ENCODE measurements at places on chromosomes 7 and 10.

- DNase-seq, result no peak
Observed at GRCh38 chr10:129273860-129274259, 193.2 kb upstream of the MGMT start.

- DNase-seq, result no peak
Observed at GRCh38 chr10:103232772-103233488, 12.8 kb upstream of the RPEL1 start.

- DNase-seq, result no peak
Observed at GRCh38 chr10:11149807-11150141, 132.1 kb downstream of the CELF2 start.

DNA sequence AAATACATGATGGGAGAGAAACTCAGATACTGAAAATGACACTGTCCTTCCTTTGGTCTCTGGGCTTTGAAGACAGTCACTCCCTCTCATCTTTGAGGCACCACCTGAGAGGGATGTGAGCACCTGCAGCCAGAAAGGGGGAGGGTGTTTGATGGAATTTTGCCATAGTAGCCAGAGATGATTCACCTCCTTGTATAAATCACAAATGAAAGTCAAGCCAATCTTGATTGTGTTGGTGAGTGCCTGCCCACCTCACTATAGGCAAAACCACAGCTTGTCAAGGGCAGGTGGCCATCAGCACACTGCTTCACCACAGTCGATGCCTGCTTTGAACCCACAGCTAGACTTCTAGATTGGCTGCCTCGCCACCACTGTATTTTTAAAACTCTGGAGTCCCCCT, 48.2 kb downstream of the PON1 start:
- no peak for DNase-seq

DNA sequence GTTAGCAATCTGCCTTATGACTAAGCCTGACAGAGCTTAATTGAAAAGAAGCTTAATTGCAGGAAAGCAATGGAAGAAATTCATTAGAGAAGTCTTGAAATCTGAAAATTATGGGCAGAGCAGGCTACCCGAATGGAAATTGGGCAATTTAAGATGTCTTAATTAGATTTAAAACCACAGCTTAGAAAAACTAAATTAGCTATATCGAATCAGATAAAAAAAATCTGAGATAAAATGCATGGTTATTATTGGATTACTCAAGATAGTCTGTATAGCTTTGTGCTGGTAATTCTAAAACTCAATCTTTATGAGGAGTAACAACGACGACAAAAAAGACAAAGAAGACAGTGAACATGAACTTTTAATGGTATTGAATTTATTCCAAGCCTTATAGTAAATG, 248.1 kb upstream of the LRRN3 start:
- DNase-seq, result no peak

- no peak for DNase-seq
Observed at GRCh38 chr10:24201503-24202180, 7.3 kb upstream of the KIAA1217 start.

DNA sequence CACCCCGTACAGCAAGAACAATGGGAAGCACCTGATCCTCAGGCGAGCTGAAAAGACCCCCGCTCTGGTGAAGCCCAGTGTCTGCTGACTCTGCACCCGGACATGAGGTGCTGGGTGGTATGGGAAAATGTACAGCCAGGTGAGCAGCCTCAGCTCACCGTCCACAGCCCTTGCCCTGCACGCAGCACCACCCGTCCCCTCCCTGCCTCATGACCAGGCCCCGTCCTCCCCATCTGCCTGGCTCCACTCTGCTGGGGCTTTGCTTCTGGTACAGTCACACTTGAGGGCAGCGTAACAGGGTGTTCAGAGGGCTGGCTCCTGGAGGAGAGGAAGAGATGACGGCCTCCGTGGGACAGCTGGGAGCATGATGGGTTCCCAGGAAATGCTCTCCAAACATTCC, 49.1 kb downstream of the NCAPG2 start:
- DNase-seq, result no peak

GRCh38 chr10:64071218-64071617, 550.0 kb downstream of the REEP3 start:
- DNase-seq, result no peak

GRCh38 chr10:133160826-133161471, 930 bp downstream of the KNDC1 start:
- DNase-seq, result no peak

GRCh38 chr7:43112941-43113621, 634 bp downstream of the HECW1 start:
- DNase-seq, result no peak

- no peak for DNase-seq
Observed at GRCh38 chr10:12730809-12731519, 270.5 kb downstream of the CCDC3 start.

- DNase-seq, result no peak
Observed at GRCh38 chr10:102675666-102676533, 31.6 kb downstream of the TRIM8 start.

DNA sequence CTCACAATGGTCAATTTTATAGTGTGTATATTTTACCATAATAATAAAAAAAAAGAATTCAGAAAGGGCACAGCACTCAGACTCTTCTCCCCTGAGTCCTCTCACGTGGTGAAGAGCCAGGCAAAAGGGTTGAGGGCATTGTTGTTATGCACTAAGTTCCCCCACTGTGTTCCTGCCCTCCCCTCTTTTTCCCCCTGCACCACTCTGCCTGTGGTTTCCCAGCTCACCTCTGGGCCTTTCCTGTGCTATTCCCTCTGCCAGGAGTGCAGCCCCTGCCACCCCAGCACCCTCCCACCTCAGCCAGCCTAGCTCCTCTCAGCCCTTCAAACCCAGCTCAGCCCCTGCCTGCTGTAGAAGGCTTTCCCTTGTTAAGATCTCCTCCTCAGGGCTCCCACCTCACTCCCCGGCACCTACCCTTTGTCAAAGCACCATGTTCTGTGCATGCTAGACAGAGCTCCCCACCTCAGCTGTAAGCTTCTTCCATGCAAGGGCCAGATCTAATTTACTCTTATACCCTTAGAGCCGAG, 108.5 kb downstream of the KCNMA1 start:
- DNase-seq, result no peak

DNA sequence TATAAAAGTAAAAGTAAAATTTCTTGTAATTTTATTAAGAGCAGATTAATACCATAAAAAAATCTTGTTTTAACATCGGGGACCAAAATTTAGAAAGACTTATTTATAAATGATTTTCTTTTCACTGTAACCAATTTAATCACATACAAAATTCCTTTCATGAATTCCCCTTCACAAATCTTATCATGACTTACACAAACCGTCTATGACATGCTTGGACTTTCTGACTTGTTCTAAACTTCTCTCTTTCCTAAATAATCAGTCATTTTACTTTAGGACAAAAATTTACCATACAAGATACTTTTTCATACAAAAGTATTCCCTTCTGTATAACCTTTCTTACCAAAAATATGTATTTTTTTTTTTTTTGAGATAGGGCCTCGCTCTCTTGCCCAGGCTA, 9.3 kb downstream of the CROT start:
- DNase-seq, result no peak

GRCh38 chr10:14728346-14728745, 46.4 kb downstream of the FAM107B start:
- no peak for DNase-seq

DNA sequence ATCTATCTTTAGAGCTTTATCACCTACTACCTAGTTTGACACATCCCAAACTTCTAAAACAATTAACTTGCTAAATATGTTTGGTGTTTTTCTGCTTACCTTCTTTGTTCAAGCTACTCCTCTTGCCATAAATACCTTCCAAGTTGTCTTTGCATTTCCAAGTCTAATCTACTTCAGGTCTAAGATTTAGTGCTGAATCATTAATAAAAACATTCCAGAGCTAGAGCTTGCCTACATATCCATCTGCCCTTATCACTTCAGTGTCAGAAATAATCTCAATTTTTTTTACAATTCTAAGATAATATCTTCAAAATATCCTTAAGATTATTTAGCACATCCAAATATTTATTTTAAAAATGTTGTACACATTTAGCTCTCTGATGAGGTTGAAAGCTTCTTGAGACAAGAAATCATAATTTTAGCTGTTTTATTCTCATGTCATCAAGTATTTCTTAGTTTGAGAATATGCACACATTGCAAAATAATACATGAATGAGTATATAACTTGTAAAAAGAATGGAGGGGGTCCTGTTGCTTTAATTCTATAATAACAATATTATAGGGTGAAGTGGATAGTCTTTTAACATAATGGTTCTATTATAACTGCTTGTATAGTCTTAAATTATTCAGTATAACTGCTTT, 466.3 kb downstream of the SEMA3D start:
- DNase-seq, result no peak

GRCh38 chr7:73968487-73968886, 59.5 kb upstream of the ELN start:
- DNase-seq, result no peak

GRCh38 chr7:91019686-91020385, 244.4 kb upstream of the FZD1 start:
- no peak for DNase-seq

DNA sequence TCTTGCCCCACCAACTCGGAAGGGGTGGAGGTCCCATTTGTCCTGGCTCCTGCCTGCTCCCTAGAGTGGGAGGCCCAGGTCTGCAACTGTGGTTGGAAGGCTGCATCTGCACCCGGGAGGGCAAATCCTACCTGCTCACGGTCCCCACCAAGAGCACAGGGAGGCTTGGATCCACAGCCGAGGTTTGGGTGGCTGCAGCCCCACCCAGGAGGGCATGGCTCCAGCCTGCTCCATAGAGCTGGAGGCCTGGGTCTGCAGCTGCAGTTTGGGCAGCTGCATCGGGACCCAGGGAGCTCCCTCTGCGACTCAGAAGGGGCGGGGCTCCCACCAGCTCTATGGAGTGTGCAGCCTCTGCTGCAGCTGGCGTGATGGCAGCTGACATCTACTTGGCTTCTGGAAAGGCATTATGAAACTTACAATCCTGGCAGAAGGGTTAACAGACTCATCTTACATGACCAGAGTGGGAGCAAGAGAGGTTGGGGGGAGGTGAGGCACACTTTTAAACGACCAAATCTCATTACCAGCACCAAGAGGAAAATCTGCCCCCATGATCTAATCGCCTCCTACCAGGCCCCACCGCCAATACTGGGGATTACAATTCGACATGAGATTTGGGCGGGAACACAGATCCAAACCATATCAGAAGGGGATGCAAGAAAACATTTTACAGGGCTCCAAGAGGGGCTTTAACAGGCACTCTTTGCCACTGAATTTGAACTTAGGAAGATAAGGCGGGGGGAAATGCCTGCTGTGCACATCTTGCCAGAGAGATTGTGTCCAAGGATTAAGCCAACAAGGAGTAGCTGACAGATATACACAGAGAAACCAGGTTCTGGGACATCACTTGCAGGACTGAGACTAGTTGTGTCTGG, 8.2 kb upstream of the BLVRA start:
- DNase-seq, result no peak

DNA sequence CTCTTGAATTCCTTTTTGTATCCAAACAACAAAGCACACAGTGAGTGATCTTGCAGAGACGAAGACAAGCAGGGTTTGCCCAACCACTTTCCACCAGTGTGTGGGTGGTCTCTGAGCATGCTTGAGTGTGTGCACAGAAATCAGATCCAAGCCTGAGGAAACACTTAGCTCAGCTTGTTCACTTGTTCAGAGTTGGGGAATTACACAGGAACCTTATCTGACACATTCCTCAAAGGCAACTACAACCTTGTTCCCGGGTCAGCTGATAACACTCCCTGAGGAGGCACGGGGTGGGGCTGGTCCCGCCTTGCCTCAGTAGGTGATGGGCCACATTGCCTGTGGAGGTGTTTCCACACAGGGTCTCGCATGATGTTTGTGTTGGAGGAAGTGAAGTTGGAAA, 216.9 kb downstream of the DYNC1I1 start:
- DNase-seq, result no peak

- DNase-seq, result no peak
Observed at GRCh38 chr7:138756591-138757242, 41.1 kb upstream of the TMEM213 start.

GRCh38 chr7:18399436-18400235, 95.9 kb upstream of the HDAC9 start:
- DNase-seq, result no peak

DNA sequence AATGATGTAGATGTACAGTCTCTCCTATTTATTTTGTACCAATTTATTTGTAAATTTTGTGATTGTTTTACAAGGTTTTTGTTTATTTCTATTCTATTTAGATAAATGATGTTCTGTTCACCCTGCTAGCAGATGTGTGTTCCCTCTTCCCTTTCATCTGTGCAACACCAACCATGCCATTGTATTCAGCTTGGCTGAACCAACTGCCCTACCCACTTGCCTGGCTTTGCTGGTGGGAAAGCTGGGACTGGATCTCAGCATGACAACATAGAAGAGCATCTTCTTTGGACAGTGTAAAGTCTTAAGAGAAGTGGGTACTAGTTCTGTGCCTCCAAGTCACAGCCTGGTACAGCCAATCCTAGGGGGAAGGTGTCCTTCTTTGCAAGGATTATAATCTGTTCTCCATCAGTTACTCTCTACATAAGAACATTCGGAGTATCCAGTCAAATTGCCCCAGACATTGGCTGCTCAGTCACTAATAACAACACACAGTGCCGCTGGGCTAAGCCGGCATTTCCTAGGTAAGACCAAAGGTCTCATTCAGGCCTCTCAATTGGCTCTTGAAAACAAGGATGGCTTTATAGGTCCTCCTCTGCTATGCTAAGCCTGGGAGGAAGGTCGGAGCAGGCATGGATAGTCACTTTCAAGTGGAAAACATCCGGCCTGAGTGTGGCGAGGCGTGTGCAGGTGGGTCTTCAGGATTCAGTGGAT, 109.7 kb downstream of the NT5C2 start:
- DNase-seq, result no peak

DNA sequence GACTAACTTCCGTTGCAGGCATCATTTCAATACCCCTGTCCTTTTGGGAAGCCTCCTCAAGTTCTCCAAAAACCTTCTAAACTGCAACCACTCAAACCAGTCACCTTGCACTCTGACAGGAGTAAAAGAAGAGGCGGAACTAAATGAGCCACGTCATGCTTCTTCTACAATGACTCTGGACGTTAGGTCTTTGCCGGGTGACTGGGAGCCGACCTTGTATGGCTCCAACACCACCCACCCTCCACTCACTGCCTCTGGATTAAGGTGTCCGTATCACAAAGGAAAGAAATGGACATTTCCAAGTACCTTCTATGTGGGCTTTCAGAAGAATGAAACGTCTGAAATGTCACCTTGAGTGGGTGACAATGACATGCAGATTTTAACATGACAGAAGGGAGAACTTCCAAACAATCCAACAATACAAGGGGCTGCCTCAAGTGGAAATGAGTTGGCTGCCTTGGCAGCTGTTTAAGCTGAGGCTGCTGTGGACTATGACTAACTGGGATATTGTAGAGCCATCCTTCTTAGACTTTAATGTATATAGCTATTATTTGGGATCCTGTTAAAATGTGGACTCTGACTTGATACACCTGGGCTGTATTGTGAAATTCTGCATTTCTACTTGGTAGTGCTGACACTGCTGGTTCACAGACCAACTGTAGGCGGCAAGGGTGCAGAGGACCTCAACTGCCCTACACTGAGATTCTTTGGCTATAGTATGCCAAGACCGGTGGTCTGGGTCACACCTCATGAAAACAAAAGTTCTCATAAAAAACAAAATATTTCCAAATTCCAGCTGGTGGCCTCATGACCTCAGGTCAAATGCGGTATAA, 33.8 kb upstream of the PDLIM1 start:
- DNase-seq, result no peak
